Mesangial cell (primary cell): ENCODE measurements at places on chromosomes 13 and 19. TPM values are rescaled to one million over a fixed set of nuclear protein-coding genes. Genes with fewer than 3 reads are reported as not detected.

The LGALS4 gene
- not detected in 2 replicates for total RNA-seq

The MIDN gene
- 47.1 and 61.0 TPM in 2 replicates for total RNA-seq

The TEKTIP1 gene
- total RNA-seq, result not detected in 2 replicates

The ATP4B gene
- total RNA-seq, result not detected in 2 replicates

The ZFP14 gene
- 0.33 and 1.9 TPM in 2 replicates for total RNA-seq

The ISOC2 gene
- total RNA-seq, result 102 and 133 TPM in 2 replicates

The NLRP5 gene
- not detected in 2 replicates for total RNA-seq

The FGF21 gene
- total RNA-seq, result not detected in 2 replicates

The C1QTNF9 gene
- total RNA-seq, result not detected in 2 replicates

The ZNF296 gene
- 1.5 and 1.9 TPM in 2 replicates for total RNA-seq

The ZNF329 gene
- total RNA-seq, result 4.9 and 8.1 TPM in 2 replicates

The ASPDH gene
- total RNA-seq, result not detected in 2 replicates

The PRSS57 gene
- not detected in 2 replicates for total RNA-seq

The LGALS13 gene
- total RNA-seq, result not detected in 2 replicates

The AMER2 gene
- under 0.01 and 0.25 TPM in 2 replicates for total RNA-seq

The SLC6A16 gene
- total RNA-seq, result under 0.01 and 0.13 TPM in 2 replicates

The N4BP2L1 gene
- 0.81 and 4.2 TPM in 2 replicates for total RNA-seq

The CACNG8 gene
- total RNA-seq, result under 0.01 and 0.13 TPM in 2 replicates

The LGALS7B gene
- total RNA-seq, result 3.5 TPM in 1 of 2 replicates, not detected in the other

The SHISA7 gene
- under 0.01 TPM in 1 of 2 replicates, not detected in the other for total RNA-seq

The SPACA4 gene
- not detected in 2 replicates for total RNA-seq

The ARL11 gene
- not detected in 2 replicates for total RNA-seq

The ZNF534 gene
- not detected in 2 replicates for total RNA-seq

The POGLUT2 gene
- 29.5 and 78.8 TPM in 2 replicates for total RNA-seq

The NALCN gene
- total RNA-seq, result 1.3 and 5.3 TPM in 2 replicates

The ATP8B3 gene
- 5.4 and 5.6 TPM in 2 replicates for total RNA-seq

The NLRP4 gene
- total RNA-seq, result not detected in 2 replicates

The RNF225 gene
- 0.13 TPM in 1 of 2 replicates, not detected in the other for total RNA-seq

The ACER1 gene
- total RNA-seq, result not detected in 2 replicates

The C19orf67 gene
- total RNA-seq, result not detected in 2 replicates

The ZIC2 gene
- total RNA-seq, result not detected in 2 replicates

The FCHO1 gene
- total RNA-seq, result 1.3 and 5.4 TPM in 2 replicates

The MRPL34 gene
- total RNA-seq, result 101 and 116 TPM in 2 replicates

The TYROBP gene
- total RNA-seq, result not detected in 2 replicates

The FFAR1 gene
- not detected in 2 replicates for total RNA-seq

The UPK1A gene
- total RNA-seq, result 0.16 TPM in 1 of 2 replicates, not detected in the other

The CBARP gene
- 5.1 and 6.1 TPM in 2 replicates for total RNA-seq
